ENCODE measurements at places on chromosomes 2 and 18.

DNA sequence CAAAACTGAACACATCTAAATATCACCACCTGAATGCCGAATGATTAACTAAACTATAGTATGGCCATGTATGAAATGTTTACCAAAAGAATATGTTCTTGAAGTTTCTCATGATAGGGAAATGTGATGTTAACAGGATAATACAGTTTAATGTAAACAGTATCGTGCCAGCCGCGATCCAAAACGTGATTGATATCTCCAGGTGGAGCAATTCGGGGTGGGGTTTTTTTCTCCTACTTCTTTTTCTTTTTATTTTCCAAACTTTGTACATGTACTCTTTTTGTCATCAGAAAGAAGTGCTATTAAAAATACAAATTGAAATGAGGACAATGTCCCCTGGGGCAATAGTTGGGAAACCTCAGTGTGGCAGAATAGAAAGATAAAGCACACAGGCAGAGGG lies 4.0 kb upstream of the BIN1 start:
- DNase-seq, result no peak

DNA sequence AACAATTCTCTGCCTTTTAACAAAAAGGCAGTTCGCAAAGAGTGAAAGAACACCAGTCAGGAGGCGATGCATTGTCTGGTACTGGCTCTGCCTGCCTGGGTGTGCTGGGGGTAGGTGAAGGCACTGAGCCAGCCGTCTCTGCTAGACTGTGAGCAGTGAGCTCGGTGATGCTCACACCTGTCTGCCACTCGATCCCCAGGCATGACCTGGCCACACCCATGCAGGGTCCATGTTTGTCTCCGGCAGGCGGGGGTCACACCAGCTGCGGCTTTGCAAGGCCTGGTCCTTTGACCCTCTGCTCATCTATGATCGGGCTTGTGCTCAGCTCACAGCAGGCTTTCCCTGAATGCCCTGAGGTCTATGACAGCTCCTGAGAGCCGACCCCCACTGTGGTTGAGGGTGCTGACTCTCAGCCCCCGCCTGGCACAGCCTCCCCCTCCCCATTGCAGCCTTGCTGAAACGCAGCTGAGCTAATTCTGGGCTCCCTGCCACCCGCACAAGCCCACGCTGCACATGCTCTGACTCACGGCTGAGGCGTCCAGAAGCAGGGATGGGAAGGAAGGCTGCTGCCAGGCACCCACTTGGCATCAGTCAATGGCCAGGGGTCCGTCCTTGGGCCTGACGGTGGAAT lies 23.7 kb downstream of the CRACDL start:
- no peak for DNase-seq

DNA sequence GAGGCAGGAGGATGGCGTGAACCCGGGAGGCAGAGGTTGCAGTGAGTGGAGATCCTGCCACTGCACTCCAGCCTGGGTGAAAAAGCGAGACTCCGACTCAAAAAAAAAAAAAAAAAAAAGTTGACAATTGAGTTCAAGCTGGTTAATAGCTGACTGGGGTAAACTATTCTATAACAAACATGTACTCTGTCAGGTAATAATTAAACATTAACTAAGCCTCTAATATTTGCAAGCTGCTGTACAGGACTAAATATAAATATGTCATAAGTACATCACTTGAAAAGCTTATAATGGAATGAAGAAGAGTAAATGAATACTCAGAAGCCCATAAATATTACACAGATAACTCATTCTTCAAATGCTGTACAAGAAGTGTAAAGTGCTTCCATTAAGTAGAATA lies 190.4 kb upstream of the CRIM1 start:
- DNase-seq, result no peak

DNA sequence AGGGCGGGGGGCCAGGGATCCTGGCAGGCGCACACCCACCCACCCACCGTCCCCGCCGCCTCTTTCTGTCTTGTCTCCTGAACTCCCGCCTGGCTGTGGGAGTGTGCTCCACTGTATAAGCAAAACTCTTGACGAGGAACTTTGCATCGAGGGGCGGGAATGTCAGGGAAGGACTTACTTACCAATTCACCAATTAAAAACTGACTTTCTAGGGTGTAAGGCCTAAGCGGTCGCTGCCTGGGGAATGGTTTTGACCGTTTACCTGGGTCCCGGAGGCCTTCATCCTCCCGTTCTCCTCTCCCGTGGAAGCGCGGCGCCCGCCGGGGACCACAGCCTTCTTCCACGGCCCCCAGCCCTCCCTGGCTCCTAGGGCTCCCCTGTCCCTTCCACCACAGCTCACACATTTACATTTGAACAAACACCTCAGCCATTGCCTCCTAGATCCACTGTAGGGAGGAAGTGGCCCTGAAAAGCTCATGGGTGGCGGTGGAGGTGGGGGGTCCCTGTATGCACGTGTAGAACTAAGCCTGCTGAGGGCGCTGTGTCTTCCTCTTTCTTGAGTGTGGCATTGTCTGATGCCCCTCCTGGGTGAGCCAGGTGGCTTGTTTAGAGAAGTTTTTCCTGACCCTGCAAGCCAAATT lies 8.9 kb downstream of the ASIC4 start:
- DNase-seq, result no peak

- DNase-seq, result no peak
Measured at GRCh38 chr2:224111576-224111975, 72.5 kb upstream of the SERPINE2 start.

DNA sequence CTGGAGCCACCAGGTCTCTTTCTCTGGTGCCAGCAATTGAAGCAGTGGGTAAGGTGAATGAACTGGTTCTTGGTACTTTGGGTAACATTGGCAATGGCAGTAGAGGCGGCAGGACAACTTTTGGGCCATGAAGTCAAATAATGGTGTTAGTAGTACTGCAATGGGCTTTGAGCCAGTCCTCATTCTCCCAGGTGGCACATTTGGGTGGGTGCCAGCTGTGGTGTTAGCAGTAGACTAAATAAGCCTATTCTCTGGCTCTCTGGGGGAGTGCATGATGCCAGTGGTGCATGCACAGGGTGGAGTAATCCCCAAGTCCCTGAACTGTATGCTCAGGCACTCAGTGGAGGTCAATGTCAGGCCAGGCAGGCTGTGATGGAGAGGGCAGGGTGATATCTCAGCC lies 120.2 kb upstream of the LRRTM4 start:
- DNase-seq, result no peak

DNA sequence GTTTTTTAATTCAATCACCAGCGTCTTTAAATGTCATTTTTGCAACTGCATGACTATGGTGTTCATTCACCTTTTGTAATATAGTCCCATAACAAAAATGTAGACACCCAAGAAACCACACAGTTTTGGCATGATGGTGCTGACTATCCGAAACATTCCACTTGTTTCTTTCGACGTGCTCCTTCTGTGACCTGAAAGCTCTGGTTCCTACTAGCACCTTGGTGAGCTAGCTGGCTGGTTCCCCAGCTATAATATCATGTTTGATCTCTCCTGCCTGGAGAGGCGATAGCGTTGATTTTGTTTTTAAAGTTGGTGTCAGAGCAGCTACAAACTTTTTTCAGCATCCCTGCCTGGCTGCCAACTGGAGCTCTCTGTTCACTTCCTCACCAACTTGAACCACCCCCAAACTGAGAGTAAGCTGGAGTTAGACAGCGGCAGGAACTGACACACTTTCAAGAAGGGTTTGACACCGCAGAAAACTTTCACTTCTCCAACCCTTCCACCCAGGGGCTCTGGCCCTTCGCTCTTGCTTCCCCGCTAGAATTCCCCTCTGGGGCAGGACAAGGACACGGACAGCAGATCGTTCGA lies 1.1 kb downstream of the ATAD2B start:
- DNase-seq, result no peak

DNA sequence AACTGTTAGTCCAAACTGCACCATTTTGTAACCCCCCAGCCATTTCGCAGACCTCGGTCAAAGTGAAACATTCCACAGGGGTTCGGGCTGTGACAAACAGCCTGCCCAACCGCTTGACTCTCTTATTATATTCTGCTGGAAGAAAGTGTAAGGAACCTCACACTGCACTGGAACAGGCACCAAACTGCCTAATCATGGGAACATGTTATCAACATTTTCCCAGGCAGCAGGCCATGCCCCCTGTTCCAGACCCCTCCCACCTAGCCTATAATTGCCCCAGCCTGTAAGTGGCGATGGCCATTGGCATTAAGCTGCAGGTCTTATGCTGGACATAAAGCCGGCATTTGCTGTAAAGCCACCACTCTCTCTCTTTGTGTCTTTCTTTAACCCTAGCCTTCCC lies 16.9 kb downstream of the LYG2 start:
- no peak for DNase-seq

- no peak for DNase-seq
Measured at GRCh38 chr2:229715895-229716507, 1.6 kb upstream of the DNER start.

DNA sequence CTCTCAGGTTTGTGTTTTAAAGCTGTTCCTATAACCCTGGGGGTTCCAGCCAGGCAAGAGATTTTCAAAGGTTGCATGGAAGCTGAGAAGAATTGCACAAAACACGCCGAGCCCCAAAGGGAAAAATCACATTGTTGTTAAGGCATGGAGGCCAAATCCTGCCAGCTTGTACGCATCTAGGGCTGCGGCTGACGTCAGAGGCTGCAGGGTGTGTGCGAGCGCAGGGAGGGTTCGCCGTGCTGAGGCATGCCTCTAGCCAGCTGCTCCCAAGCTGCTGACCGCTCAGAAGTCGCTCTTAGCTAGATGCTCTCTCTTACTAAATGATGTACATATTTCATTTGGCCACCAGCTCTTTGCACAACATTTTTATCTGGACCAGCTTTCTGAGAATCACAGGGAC lies 191.8 kb downstream of the LPIN1 start:
- no peak for DNase-seq

Measured in stimulated activated CD4-positive, alpha-beta T cell treated with anti-CD3 and anti-CD28 coated beads, Interleukin-15, amount 100 ng/mL, for 1 hour (primary cell).